ENCODE measurements at places on chromosomes 7 and 10.

GRCh38 chr7:136514776-136515175 is 353.7 kb upstream of the CHRM2 start:
- DNase-seq, result no peak

- DNase-seq, result no peak
Measured at GRCh38 chr7:13920053-13920697, 69.3 kb downstream of the ETV1 start.

- no peak for DNase-seq
Measured at GRCh38 chr10:7433861-7434260, 23.0 kb upstream of the SFMBT2 start.

DNA sequence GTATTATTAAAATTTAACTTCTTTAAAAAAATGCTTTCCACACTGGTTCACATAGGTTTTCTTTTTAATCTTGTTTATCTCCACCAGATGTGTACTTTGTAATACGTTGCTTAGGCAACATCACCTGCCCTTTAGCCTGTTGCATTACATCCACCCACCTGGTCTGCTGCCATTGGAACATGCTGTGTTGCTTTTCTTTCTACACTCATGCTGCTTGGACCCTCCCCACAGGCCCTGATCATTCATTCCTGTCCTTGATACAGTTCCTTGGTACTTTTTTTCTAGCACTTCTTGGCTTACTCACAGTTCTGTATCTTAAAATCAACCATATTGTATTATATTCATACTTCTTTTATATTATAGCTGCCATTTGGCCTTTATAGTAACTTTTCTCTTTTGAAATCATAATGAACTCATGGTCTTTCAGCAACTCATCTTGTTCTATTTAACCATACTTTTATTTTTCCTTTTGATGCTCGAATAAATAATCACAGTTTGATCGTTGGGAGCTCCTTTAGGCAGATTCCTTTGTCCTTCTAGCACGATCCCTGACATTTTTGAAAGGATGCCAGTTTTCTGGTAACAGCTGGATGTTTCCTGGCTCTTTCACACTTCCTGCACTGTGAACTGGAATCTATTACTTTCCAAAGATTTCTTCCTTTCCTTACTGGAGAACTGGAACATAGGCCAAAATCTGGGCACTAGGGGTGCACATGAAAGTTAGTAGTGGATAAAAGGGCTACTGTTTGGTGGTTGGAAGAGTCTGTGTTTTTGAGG is 125.1 kb downstream of the CDK14 start:
- DNase-seq, result no peak

DNA sequence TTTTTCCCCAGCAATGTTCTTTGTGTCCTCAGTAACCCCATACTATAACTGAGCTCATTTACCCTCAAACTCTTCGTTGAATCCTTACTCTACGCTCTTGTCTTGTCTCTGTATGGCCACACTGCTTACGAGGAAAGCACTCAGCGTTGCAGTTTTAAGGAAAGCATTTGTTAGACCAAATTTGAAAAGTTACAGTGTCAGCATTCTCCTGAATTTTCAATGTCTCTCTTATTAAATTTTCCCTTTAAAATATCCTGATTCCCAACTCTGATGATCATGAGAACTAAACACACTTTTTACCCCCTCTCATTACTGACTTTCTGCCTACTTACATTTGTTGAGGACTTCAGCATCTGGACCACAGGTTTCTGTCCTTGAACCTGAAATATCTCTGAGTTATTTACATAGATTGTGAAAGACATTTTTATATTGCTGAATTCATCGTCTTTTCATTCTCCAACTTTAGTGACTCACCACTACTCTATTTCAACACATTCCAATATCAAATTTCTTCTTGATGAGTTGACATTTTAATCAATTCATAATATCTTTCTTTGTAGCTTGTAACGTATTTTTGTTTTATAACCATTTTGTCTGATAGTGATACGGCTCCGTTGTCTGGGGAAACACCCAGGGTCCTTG is 19.8 kb upstream of the VWDE start:
- no peak for DNase-seq

- DNase-seq, result no peak
Measured at GRCh38 chr10:113096128-113096996, 146.3 kb downstream of the TCF7L2 start.

GRCh38 chr10:68876246-68877138 is 24.6 kb upstream of the DDX50 start:
- DNase-seq, result no peak

- DNase-seq, result no peak
Measured at GRCh38 chr10:108410236-108410635, 1245.7 kb upstream of the SORCS1 start.

DNA sequence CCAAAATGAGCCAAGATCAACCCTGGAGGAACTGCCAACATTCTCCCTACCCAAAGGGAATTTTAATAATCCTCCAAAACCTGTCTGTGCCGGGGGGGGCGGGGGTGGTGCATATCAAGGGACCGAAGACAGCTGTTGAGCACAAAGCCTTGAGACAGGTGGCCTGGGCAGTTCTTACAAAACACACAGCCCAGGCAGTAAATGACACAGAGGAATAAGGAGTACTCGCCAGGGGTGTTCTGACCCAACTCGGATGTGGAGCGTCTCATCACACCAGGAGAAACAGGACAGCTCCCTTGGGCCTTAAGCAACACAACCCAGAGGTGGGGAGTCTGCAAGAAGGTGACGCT is 35.6 kb downstream of the PLAC9 start:
- DNase-seq, result no peak

DNA sequence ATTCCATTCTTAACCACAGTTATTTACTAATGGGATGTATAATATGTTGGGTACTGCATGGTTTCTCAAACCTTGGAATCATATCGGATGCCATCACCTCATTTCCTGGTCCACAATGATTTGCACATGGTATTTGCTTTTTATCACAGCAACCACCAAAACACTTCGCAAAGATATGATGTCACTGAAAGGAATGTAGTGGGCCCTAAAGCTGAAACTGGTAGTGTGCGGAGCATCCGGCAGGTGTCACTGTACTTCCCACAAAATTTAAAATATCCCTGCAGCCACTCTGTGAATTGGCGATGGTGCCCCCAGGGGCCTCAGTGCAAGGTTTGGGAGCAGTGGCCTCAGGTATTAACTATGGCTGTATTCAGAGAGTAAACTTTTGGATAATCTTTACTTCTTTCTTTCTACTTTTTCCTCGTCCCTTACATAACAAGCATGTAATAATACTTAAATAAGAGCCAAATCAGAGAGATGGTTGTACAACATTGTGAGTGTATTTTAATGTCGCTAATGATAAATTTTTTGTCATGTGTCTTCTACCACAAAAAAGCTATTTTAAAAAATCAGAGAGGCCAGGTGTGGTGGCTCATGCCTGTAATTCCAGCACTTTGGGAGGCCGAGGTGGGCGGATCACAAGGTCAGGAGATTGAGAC is 66.2 kb downstream of the FAM241B start:
- DNase-seq, result peak; percentile 1

GRCh38 chr7:156764016-156764669 is 123.6 kb downstream of the RNF32 start:
- no peak for DNase-seq

- DNase-seq, result no peak
Measured at GRCh38 chr7:22781230-22781711, 41.4 kb downstream of the TOMM7 start.

GRCh38 chr7:149209518-149210269 is 14.3 kb downstream of the ZNF282 start:
- peak; percentile 63 for DNase-seq

DNA sequence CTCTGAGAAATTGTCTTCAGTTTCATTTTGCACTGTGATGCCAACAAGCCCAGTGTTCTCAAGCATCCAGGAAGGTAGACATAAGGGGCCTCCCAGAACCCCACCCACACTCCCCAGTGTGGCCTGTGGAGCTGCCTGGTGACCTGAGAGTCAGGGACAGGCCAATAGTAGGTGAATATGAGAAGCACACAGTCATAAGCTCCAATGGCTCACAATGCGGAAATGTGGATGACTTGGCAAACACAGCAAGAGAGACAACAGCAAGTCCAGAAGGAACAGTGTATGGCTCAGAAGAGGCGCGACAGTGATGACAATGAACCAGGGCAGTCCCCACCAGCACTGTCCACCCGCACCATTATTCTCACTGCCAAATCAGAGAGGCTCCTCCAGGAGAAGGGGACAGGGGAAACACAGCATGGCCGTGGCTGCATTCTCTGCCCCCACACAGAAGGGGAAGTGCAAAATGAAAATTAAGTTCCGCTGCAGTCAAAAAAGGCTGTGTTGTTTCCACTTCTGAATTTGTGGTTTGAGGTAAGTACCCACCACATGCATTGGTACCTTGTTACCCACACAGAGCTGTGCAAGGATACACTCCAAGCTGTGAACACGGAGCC is 419.8 kb downstream of the GRID1 start:
- DNase-seq, result no peak

GRCh38 chr10:70996549-70996948 is 108.2 kb upstream of the PCBD1 start:
- no peak for DNase-seq

DNA sequence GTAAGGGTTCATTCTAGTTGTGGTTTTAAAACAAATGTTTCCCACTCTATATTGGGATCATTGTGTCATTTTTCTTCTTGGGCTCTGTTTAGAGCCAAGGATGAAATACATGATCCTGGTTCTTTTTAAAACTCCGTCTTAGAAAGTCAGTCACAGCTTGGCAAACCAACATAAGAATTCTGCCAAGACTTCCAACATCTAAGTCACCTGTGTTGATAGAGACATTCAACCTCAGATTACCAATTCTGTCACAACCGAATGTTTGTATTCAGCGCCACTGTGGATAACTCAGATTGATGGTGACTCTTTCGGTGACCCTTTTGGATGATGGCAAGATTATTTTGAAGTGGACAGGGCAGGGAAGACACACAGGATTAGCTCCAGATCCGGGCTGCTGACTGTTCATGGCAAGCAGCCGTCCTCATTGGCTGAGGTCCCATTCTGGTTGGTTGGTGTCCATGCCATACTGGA is 255.4 kb downstream of the ARHGAP21 start:
- DNase-seq, result no peak

DNA sequence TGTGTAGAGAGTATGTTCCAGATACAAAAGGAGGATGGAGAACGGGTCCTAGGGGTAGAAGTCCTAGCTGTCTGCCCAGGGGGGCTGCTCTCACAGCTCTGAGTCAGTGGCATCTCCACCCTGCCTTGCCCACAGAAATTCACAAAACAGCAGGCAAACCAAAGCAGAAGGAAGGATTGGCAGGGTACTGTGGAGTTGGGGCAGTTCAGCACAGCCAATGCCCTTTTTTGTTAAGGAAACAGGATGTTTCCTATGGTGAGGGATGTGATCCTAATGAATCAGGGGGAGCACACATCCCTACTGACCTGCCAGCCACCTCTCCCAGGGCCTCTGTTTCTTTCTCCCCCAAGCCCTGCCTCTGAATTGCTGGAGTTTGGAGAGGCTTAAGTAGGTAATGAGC is 457.6 kb downstream of the PLXNA4 start:
- DNase-seq, result no peak

- no peak for DNase-seq
Measured at GRCh38 chr10:89942217-89942616, 240.8 kb downstream of the KIF20B start.

DNA sequence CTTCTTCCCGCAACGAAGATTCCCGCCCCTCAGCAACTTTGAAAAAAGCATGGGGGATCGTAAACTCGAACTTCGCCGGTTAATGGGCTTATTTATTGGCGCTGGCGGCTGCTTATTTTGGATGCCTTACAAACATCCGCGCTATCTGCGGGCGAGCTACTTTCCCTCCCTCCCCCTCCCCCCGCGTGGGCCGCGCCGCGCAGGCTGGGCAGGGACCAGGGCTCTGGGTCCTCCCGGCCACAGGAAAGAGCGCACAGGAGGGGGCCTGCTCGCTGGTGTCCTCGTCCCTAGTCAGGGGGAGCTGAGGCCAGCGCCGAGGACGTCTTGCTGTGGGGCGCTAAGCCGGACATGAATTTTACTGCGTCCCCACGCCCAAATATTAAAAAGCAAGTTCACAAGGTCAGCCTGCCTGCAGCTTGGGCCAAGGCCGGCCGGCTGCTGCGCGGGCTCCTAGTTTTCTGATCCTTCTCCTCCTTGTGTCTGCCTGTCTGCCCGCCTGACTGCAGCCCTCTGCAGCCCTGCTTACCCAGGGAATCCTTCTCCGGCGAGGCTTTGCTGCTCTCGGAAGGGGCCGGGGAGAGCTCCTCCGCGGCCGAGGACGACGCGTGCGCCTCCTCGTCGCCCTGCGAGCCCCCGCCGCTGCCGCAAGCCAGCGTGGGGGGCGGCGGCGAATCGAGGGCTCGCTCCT is 1.2 kb downstream of the HOXA10 start:
- no peak for DNase-seq

- DNase-seq, result no peak
Measured at GRCh38 chr7:123480107-123480506, 54.3 kb downstream of the IQUB start.

- no peak for DNase-seq
Measured at GRCh38 chr10:75295868-75296441, 60.2 kb upstream of the COMTD1 start.

- no peak for DNase-seq
Measured at GRCh38 chr10:32112055-32112454, 55.8 kb upstream of the KIF5B start.

GRCh38 chr7:155731380-155731779 is 80.9 kb downstream of the SHH start:
- DNase-seq, result no peak

DNA sequence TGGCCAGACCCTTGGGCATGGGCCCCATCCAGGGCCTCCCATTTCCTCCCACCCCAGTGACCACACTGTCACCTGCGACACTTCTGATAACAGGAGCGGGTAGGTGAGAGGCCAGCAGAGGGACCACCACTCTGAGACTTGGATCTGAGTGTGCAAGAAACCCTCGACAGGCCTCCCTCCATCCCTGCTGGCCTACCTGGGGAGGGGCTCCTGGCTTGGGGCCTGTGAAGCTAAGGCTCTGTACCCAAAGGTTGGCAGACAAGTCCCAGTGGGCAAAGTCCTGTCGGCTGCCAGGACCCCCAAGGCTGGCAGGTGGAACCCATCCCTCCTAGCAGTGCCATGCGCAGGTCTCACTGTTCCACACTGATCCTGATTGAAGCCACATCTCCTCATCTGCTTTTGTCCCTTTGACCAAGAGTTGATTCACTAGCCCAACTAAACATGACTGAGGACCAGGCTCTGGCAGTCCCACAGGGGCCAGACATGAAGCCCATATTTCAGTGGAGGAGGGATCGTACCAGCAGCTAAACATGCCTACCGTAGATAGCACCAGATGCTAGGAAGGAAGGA is 1.2 kb upstream of the PGAM2 start:
- DNase-seq, result no peak

GRCh38 chr7:141708351-141708750 is at the start of gene WEE2:
TSS of gene WEE2 (plus strand) at chr7:141708353. CDS start at chr7:141708759, 406 bp downstream.
- no peak for DNase-seq

GRCh38 chr10:59090817-59091622 is 85.4 kb upstream of the PHYHIPL start:
- DNase-seq, result no peak

- no peak for DNase-seq
Measured at GRCh38 chr7:129188892-129189660, 643 bp downstream of the SMO start.
